ENCODE measurements at places on chromosomes 1 and 21. TPM values are rescaled to one million over a fixed set of nuclear protein-coding genes. Genes with fewer than 3 reads are reported as not detected.

The DCST1 gene
- total RNA-seq, result not detected

The AURKAIP1 gene
- total RNA-seq, result 105 TPM

The ZNF672 gene
- total RNA-seq, result 23.6 TPM

The FAM177B gene
- 0.40 TPM for total RNA-seq

The TMPRSS15 gene
- total RNA-seq, result 0.07 TPM

The LHX8 gene
- 0.87 TPM for total RNA-seq

- no peak for DNase-seq
Measured at GRCh38 chr21:25175938-25176337, 431.3 kb downstream of the MRPL39 start.

DNA sequence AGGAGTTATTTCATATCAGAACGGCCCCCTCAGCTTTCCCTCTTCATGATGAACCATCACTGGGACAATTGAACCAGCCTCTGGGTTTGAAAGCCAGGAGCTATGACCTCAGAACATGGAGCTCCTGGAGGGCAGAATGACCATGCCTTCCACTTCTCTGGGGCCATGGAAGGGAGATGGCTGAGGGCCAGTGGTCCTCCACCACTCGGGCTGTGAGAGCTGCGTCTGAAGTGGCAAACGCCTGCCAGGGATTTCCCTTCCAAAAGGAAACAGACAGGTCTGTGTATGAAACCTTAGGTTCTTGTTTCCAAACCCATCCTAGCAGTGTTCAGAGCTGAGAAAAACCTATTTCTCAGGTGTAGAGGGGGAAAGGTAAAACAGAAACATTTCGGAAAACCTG is 22.5 kb downstream of the PKP1 start:
- DNase-seq, result no peak

DNA sequence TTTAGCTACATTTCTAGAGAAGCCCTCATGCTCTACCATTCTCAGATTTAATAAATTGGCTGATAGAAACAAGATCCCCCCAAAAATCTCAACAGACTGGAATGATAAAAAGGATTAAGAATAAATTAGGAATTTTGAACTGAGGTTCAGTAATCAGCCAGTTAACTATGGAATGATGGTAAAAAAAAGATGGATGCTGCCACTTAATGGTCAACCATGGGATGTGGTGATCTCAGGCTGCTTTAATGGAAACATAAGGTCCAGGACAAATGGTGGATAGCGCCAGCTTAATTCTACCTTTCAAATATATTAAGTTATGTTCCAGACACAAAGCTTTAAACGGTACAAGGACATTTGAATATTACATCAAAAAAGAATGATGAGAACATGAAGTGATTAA is 49.9 kb downstream of the CCN1 start:
- DNase-seq, result no peak

GRCh38 chr1:51484591-51484990 is 34.5 kb downstream of the EPS15 start:
- DNase-seq, result no peak

- no peak for DNase-seq
Measured at GRCh38 chr1:47677241-47677940, 239.5 kb downstream of the FOXD2 start.

GRCh38 chr1:33297911-33298622 is 22.8 kb downstream of the A3GALT2 start:
- DNase-seq, result no peak

DNA sequence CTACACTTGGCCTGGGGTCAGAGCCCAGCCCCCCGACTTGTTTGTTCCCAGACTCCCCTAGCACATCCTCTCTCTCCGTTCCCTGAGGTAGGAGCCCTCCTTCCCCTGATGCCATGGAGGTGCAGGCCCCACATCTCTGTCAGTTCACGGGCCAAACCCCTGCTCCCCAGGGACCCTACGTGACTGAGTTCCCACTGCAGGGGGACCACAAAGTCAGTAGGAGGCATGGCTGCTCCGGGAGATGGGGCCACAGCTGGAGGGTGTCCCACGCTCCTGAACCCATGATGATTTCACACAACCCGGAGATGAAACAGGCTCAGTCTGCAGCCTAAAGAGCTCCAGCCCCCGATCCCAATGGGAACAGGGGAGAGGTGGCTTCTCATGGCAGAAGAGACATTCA is 272.2 kb downstream of the NPHP4 start:
- no peak for DNase-seq

DNA sequence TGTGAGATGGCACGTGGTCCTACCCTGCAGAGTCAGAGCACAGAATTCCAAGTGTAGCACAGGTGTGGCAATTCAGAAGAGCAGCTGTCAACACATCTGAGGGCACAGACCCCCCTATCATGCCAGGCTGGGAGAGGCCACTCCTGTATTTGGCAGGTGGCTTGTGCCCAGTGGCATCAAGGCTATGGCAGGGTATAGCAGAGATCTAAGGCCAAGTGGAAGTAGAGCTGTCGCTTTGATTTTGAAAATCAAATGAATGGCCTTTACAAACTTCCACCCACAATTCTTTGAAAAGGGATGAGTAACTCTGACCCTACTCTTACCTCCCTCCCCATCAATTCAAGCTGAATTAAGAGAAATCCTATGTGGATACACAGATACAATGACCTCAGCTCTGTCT is 13.4 kb downstream of the C1orf116 start:
- DNase-seq, result no peak

DNA sequence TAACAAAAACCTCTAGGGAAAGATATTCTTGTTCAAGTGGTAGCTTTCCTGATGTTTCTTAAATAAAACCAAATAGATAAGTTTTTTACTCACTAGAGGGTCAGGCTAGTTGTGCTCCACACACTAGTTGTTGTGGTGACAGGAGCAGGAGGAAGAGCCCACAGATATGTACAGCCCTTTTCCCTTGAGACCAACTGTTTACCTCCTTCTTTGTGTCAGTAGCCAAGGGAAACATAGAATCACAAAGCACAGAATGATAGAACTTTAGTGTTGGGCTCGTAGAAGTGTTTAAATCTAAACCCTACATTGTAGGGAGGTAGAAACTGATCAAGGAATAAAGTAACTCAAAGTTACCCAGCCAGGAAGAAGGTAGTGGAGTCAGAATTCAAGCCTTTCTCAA is 309.0 kb downstream of the CTH start:
- DNase-seq, result no peak

GRCh38 chr1:206736878-206737728 is 33.5 kb upstream of the IL19 start:
- no peak for DNase-seq

GRCh38 chr1:78703806-78704205 is 54.2 kb downstream of the IFI44 start:
- no peak for DNase-seq

- DNase-seq, result peak; percentile 15
Measured at GRCh38 chr1:236535662-236536161, 11.9 kb downstream of the LGALS8 start.

GRCh38 chr1:178548108-178548507 is 35.2 kb downstream of the TEX35 start:
- no peak for DNase-seq

DNA sequence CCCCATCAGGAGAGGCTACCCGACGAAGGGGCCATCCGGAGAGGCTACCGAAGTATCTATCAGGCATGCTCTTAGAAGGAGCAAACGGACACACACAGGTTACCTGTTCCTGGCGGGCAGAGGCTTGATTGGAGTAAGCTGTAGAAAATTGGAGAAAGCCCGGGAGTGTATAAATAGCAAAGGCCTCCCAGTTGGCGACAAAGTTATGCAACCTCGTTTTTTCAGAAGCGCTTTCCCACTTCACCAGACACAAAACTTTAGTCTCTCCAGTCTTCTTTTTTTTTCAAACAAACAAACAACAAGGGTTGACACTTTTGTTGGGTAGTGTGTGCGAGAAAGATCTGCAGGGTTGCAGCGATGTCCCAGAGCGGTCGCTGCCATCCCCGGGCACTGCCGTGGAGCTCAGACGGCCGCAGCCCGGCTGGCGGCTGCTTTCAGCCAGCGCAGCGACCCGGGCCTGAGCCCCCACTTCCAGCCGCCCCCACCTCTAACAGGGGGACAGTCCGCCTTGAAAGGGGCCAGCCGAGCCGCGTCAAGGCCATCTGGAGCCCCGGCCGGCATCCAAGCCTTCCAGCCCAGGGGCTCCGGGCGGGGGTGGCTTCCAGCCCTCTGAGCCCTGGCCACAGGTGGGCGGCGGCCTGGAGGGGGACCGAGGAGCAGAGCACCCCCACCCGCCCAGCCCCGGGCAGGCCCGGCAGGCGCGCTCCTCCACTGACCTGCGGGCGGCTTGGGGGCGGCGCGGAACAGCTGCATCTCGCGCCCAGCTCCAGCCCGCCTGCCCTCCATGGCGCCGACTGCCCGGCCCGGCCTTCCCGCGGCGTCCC is 616 bp downstream of the MCOLN3 start:
- peak; percentile 28 for DNase-seq

DNA sequence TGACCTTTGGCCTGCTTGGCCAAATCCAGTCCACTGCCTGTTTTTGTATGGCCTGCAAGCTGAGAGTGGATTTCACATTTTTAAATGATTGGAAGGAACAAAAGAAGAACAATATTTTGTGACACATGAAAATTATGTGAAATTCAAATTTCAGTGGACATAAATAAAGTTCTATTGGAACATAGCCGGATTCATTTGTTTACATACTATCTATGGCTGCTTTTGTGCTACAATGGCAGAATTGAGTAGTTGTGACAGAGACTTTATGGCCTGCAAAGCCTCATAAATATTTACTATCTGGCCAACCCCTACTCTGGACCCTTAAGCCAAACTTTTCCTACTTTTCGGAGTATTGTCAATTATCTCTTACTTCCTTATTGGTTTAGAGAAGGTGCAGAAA is 66.6 kb upstream of the IPO9 start:
- no peak for DNase-seq
